Bronchial smooth muscle cell (primary cell): ENCODE measurements at places on chromosomes 16 and 17. TPM values are rescaled to one million over a fixed set of nuclear protein-coding genes. Genes with fewer than 3 reads are reported as not detected.

The SMPD3 gene
- under 0.01 and 0.09 TPM in 2 replicates for total RNA-seq

The CLEC18A gene
- total RNA-seq: under 0.01 and 0.52 TPM in 2 replicates

The WNK4 gene
- 0.09 and 0.32 TPM in 2 replicates for total RNA-seq

The PLA2G10 gene
- total RNA-seq: not detected in 2 replicates

The RAB37 gene
- 0.16 and 0.60 TPM in 2 replicates for total RNA-seq

The SRL gene
- total RNA-seq: 0.26 and 0.47 TPM in 2 replicates

The OTOA gene
- under 0.01 and 0.09 TPM in 2 replicates for total RNA-seq
